ENCODE measurements at places on chromosomes 3 and 15.

GRCh38 chr3:65635657-65636056, 403.1 kb downstream of the MAGI1 start:
- DNase-seq = no peak

- DNase-seq = no peak
These were observed 11.1 kb downstream of the ZBTB38 start for GRCh38 chr3:141379250-141379966.

DNA sequence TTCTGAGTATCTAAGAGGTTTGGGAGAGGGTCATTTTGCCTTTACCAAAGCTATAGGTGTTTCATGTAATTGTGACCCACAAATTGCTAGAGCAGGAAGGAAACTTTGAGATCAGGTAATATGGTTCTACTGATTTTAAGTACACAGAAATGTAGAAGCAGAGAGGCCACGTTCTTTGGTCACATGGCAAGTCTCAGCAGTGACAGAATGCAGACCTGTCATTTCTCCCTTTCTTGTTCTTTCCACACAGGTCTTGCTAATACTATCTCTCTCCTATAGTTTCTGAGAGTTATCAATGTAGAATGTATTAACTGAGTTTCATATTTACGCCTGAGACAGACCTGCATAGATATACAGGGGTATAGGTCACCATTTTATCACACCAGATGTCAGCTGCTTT, 10.9 kb upstream of the RTP1 start:
- DNase-seq = no peak

- DNase-seq = no peak
These were observed 2.6 kb downstream of the SMAD3 start for GRCh38 chr15:67067930-67068551.

DNA sequence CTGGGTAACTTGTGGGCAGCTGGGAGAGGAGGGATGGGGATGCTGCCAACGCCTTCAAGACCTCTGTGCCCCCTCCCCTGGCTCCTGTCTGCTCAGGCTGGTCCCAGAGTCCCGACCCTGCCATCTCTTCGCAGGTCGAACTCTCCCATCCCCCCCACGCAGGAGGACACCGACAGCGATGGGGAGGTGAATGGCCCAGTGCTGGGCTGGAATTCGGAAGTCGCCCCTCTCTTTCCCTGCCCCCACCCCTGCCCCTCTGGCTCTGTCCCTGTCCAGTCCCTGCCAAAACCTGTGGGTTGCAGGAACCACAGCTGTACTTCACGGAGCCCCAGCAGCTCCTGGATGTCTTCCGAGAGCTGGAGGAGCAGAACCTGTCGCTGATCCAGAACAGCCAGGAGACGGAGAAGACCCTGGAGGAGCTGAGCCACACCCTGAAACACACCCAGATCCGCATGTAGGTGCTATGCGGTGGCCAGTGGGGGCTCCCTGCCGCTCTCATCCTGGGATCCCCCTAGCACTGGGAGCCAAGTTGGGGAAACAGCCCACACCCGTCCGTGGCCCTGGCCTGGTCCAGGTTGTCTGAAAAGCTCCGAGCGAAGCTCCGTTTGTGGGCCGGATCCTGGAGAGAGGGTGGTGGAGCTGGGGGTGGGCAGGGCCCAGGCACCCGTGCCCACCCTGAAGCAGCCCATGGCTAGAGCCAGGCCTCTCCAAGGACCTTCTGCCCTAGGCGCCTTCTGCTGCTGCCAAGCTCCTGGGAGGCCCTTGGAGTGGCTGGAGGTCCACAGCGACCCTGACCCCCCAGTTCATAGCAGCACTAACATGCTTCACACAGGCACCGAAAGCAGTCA, 28.7 kb downstream of the CFAP100 start:
- DNase-seq = no peak

- DNase-seq = no peak
These were observed 3.1 kb upstream of the CFAP20DC start for GRCh38 chr3:59052803-59053411.

GRCh38 chr15:73604477-73604876, 28.7 kb downstream of the NPTN start:
- no peak for DNase-seq

DNA sequence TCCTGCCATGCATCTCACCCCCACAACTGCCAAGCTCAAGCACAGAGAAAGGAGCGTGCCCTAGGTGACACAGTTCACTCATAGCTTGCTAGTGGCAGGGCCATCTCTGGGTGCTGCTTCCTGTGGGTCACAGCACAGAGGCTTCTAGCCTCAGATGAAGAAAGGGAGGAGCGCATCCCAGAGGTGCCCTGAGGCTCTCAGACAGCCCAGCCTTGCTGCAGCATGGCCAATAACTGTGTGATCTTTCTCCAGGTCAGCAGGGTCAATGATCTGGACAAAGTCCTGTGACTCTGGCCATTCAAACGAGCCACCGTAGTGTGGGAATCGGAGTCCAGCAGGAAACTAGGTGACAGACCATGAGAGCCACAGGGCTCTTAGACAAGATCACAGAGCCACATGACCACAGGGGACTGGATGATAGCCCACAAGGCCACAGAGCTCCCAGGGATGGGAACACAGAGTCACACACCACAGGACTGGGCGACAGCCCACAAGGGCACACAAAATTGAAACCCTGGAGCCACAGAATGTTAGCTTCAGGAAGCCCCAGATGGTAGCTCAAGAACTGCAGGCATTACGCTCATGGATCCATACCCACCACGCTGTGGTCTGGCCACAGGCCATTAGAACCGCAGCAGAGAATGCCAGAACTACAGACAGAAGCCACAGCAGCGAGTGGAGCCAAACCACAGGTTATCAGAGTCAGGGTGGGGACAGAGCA, 25.9 kb upstream of the GRIP2 start:
- no peak for DNase-seq

DNA sequence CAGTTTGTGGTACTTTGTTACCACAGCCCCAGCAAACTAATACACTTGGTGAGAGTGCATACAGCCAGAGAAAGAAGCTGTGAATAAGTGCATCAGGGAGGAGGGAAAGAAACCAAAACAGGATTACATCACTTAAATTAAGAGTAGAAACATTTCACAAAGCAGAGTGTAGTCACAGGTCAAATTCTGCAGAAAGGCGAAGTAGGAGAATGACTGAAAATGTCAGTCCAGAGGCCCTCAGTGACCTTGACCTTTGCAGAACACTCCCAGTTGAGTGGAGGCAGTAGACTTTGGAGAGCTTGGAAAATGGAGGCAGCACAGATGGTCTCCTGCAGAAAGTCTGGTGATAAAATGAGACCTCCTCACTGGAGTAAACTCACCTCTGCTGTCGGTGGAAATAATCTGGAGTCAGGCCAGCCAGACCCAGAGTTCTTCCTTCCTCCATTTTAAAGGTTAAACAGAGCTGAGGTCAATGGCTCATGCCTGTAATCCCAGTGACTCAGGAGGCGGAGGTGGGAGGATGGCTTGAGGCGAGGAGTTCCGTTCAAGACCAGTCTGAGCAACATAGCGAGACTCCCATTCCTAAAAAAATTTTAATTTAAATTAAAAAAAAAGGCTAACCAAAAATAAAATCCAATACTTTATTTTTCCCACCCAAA, 5.0 kb downstream of the CD86 start:
- no peak for DNase-seq

DNA sequence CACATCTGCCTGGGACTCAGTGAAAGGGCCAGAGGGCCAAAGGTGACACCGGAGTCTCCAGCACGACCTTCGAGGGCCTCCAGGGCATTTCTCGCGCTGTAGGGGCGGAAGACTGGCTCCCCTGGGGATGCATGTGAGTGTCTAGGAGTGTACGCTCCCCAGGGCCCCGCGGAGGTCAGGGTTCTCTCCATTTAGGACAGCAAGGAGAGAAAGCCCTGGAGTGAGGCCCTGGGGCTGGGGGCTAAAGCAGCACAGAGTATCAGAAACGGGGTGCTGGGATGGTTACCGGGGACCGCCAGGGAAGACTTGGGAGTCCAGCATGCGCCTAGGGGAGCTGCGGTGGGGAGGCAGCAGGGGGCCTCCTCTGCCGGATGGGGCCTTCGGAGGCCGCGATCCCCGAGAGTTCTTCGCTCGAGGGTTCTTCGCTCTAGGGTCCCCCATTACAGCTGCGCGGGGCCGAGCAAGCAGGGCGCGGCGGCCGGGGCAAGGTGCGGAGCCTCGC, 595 bp upstream of the APBA2 start:
- no peak for DNase-seq

- no peak for DNase-seq
These were observed 37.8 kb downstream of the IQGAP1 start for GRCh38 chr15:90425726-90426346.

DNA sequence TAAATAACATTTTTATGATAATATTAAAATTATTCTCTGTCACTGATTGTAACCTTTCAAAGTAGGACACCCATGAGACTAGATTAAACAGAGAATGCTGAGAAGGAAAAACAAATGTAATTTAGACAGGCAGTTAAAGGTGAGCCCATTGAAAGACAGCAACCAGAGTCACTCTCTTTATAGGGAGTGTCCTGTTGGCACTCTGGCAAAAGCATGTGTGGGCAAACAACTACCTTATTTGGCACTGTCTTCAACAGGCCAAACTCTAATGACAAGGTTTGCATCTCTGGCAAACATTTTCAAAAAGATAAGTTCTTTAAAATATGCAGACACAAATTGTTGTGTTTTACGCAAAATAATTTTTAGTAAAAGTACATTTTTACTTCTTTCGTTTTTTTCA, 29.8 kb downstream of the NFKBIZ start:
- no peak for DNase-seq

DNA sequence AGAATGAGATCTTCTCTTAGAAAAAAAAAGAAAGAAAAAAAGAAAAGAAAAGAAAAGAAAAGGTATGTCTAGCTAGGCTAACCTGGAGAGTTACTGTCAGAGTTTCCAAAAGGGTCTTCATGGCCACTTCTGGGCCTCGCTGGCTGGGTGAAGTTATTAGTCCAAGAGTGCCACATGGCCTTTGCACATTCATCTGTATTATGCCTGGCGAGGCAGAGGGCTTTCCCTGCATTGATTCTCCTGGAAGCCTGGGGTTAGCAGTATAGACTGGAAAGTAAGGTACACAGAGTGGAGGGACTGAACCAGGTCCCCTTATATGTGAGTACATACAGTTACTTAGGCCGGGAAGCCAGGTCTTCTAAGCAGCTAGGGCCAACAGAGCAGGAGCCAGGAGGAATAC, 54.8 kb upstream of the CGNL1 start:
- no peak for DNase-seq

GRCh38 chr3:5298453-5298852, 110.9 kb downstream of the EDEM1 start:
- no peak for DNase-seq

GRCh38 chr3:120052225-120052624, 42.0 kb downstream of the GSK3B start:
- DNase-seq = no peak

DNA sequence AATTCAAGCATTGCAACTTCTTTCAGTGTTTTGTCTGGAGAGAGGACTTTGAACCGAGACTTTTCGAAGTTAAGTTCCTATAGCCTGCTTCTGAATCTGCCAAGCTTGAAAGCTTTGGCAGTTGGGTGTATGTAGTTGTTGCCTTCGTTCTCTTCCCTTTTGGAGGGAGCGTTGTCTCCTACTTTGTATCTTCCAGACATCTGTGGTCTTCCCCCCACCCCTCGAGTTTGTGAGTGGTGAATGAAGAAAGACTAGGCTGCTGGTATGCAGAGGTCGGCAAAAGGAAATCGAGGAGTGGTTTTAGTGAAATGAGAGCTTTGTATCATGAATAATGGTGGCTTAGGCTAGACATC, 1.3 kb downstream of the CTNNB1 start:
- DNase-seq = no peak

- DNase-seq = no peak
These were observed 49.1 kb upstream of the TMEM158 start for GRCh38 chr3:45275006-45275704.

- no peak for DNase-seq
These were observed 243.7 kb downstream of the CHST2 start for GRCh38 chr3:143363276-143363675.

GRCh38 chr3:15903164-15903563, 105.4 kb upstream of the ANKRD28 start:
- DNase-seq = no peak

DNA sequence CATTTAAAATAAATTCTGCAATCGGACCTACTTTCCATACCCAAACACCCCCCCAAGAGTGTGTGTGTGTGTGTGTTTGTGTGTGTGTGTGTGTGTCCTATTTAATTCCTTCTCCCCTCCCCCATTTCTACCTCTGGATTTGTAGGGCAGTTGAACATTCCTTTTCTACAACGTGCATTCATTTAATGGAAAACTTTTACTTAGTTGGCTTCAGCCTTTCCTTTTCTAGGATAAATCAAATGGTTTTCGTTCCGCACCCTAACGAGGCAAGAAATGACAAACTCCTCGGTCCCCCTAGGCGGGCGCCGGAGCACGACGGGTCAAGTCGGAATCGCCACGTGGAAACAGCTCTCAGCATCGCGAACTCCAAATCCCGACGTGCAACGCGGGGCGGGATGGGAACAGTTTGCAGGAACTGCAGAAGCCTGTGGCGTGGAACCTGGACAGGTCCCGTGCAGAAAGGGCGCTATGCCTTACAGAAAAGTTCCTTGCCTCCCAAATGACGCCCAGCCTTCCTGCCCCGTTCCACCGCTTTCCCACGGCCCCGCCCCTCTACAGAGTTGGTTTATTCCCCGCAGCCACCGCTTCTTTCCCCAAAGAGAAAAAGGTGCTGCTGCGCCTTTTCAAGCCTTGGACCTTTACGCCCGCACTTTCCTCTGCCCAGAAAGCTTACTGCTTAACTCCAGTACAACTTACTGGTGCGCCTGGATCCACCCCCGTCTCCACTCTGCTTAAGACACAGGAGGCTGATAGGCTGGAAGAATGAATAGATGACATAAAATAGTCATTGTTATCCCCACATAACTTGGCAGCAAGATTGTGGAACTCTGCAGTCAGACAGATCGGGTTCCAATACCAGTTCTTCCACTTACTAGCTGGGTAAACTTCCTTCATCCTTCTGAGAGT, 1.1 kb upstream of the EIF2B5 start:
- DNase-seq = no peak

DNA sequence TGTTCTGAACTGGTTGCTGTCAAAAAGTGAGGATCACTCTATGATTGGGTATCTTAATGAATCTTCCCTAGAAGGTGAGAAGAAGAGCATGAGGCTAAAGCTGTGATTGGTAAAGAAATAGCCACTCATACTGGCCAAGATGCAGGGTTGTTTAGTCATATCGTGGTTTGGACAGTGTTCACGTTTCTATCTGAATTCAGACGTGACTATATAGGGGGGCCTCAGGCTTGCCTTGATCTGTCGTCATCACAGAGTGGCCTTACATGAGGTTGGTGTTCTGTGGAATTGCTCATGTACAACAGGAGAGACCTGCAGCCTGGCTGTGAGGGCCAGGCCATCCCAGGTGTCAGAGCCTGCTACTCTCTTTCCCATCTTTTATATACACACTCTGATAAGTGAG, 12.4 kb downstream of the RTP2 start:
- no peak for DNase-seq

GRCh38 chr3:3165241-3165640, 14.2 kb downstream of the CRBN start:
- no peak for DNase-seq

All from stimulated activated CD8-positive, alpha-beta memory T cell treated with anti-CD3 and anti-CD28 coated beads, Interleukin-4, amount 100 ng/mL, for 4 hours (primary cell).